ENCODE measurements at places on chromosomes 16 and 17.

DNA sequence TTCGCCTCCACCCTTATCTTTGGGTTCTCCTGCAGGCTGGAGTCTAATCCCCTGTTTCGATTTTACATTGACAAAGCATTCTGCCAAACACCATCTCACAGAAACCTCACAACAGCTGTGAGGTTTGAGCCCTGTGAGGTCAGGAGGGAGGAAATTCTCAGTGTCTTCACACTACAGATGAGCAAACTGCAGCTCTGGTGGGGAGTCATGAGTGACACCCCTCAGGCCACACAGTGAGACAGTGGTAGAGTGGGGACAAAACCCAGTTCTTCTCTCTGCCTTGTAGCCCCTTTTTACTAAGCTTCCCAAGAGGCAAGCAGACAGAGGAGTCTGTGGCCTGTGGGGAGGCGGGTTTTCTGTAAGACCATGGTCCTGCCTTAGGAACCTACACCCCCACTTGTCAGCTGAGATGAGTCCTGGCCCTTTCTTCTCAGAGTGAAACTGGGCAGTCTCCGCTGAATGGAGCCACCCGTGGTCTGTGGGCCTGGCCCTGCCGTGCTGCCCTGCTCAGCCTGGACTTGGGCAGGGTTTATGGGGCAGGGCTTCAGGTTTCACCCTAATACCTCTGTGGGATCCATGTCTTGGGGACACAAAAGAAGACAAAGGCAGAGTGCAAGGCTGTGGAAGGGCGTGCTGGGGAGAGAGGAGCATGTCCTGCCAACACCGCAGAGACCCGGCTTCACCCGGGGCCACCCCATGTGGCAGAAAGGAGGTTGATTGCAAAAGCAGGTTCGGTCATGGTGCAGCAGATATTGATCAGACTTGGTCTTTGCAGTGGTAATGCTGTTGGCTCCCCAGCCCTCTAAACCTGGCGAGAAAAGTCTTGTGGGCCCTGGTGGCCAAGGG, 59.0 kb downstream of the ABR start:
- no peak for DNase-seq

GRCh38 chr17:77186141-77186604, 45.4 kb downstream of the SEC14L1 start:
- no peak for DNase-seq

DNA sequence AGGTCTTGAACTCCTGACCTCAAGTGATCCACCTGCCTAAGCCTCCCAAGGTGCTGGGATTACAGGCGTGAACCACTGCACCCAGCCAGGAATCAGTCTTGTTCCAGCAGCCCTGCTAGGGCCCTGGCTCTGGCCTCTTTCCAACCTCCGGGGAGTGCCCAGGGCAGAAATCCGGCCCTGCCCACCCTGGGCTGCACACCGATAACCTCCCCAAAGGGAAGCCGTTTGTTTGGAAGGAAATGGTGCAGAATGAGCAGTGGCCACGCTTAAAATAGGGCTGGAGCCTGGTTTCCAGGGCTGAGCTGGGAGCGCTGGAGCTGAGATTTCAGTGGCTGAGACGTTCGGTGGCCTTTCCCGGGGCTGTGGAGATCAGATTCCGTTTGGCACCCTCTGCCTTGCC, 17.8 kb upstream of the EMP2 start:
- no peak for DNase-seq

DNA sequence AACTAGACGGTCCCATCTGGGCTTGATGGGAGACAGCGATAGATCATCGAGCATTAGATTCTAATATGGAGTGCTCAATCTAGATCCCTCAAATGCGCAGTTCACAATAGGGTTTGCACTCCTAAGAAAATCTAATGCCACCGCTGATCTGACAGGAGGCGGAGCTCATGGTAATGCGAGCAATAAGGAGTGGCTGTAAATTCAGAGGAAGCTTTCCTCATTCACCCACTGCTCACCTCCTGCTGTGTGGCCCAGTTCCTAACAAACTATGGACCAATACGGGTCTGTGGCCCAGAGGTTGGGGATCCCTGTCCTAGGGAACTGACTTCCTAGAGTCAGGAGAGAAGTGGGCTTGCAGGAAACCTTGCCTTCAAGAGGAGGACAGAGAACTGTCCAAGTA, 25.2 kb upstream of the AMZ2 start:
- no peak for DNase-seq

- DNase-seq, result no peak
Observed at GRCh38 chr16:20611350-20611902, 35.3 kb upstream of the ACSM2B start.

- DNase-seq, result no peak
Observed at GRCh38 chr16:560701-561412, 663 bp downstream of the PRR35 start.

GRCh38 chr16:26453215-26453614, 613.5 kb upstream of the C16orf82 start:
- no peak for DNase-seq

DNA sequence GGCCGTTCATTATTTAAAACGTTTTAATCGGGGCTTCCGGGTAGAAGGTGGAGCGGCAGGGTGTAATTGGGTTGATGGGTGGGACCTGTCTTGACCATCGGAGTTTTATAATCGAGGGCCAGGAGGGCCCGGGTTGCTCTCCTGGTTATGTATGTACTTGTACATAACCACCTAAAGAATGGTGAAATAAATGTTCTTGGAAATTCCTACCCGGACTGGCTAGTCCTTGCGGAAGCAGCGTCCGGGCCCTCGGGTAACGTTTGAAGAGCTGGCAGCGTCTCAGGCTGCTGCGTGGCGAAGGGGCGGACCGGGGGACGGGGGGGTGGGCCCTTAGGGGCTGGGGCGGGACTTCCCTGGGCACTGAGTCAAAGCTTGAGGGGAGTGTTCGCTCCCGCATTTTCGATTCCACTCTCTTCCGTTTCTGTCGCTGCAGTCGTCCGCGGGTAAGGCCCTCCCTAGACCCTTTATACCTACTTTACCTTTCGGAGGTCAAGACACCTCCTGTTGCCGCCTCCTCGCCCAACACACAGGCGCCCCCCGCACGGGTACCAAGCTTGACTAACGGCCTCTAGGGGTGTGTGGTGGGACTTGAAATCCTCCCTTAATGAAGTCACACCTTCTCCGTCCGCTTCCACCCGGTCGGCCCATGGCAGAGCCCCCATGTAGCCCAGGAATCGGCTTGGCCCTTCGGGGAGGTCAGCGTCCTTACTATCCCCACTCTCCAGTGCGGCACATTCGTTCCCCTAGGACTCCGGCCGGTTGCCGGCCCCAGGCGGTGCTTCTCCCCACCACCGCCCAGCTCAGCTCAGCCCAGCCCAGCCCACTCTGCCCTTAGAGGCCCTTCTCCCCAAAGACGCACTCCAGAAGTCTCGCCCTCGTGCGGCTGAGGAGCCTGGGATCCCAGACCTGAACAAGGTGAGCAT, at the start of gene TMEM106A:
Gene TMEM106A, plus strand, starts transcription at position 396 of the 923 bp plus-strand sequence. CDS start 1,167 bp downstream, outside the sequence.
- DNase-seq, result peak; percentile 45

DNA sequence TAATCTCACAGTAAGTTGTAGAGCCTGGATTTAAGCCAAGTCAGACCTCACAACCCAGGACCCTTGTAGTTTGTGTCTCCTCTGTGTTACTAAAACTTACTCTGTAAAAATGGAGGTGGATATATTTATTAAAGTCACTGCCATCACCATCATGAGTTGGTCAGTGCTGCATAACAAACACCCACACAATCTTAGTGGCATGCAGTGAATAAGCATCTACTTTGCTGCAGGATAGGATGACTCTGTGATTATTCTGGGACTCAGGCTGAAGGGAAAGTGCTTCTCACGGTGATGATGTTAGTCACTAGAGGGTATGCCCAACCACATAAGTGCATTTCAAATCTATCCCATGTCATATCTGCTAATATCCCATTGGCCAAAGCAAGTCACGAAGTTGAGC, 398.7 kb downstream of the XYLT1 start:
- no peak for DNase-seq

GRCh38 chr16:50334106-50334975, 34.4 kb downstream of the BRD7 start:
- no peak for DNase-seq

DNA sequence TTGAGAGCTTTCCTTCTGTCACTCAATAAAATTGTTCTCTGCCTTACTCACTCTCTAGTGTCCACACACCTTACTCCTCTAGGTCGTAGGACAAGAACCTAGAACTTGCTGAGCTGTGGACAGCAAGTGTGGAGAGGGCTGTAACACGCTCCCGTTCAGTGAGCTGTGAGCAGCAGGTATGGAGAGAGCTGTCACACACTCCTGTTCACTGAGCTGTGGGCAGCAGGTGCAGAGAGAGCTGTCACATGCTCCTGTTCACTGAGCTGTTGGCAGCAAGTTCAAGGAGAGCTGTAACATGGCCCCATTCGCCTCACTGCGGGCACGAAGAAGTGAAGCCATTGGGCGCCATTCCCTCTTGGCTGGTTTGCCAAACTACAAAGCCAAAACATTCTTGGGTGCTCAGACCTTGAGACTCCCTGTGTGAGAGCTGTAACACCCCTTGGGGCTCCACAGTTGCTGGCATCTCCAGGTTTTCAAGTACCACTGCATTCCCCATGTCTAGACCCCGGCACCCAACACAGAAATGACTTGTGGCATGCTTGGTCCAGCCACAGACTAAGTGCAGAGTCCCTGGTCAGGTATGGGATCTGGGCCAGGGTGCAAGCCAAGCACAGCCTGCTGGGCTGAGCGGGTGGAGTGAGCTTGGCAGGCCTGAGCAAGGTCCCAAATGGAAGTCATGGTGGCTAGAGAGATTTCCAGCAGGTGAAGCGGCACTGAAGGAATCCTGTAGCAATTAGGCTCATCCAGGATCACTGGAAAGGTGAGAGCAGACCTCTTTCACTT, 608.0 kb upstream of the CDH8 start:
- no peak for DNase-seq

GRCh38 chr17:59490216-59490615, 75.2 kb upstream of the DHX40 start:
- no peak for DNase-seq

- no peak for DNase-seq
Observed at GRCh38 chr16:8863594-8864424, 5.0 kb downstream of the CARHSP1 start.

- DNase-seq, result no peak
Observed at GRCh38 chr16:30665155-30665829, 7.1 kb downstream of the FBRS start.

- DNase-seq, result peak; percentile 7
Observed at GRCh38 chr17:33049781-33050414, 58.3 kb downstream of the SPACA3 start.

GRCh38 chr16:31869511-31870201, 4.0 kb upstream of the ZNF267 start:
- no peak for DNase-seq

GRCh38 chr16:87790292-87791100, 24.7 kb upstream of the KLHDC4 start:
- DNase-seq, result no peak

- DNase-seq, result no peak
Observed at GRCh38 chr16:88868974-88869672, 2.7 kb upstream of the PABPN1L start.
